T47D (cell line): ENCODE measurements at places on chromosomes 2 and 18.
A peak's percentile ranks its signal among the peaks of the same experiment; 100 is the strongest.

DNA sequence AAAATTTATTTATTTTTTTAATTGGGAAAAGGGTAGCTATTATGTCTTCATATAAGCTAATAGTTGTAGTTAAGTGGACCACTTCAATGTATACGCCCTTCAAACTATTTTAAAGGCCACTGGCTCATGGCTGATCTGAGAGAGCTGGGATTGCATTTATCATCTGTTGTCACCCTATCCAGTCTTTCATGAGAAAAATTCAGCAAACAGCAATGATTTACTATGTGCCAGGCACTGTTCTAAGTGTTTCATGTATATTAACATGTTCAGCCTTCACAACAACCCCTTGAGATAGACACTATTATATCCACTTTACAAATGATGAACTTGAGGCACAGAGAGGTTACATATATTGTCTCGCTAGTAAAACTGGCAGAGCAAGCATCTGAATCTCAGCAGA is 66.1 kb upstream of the ZNF397 start:
- no peak for DNase-seq

DNA sequence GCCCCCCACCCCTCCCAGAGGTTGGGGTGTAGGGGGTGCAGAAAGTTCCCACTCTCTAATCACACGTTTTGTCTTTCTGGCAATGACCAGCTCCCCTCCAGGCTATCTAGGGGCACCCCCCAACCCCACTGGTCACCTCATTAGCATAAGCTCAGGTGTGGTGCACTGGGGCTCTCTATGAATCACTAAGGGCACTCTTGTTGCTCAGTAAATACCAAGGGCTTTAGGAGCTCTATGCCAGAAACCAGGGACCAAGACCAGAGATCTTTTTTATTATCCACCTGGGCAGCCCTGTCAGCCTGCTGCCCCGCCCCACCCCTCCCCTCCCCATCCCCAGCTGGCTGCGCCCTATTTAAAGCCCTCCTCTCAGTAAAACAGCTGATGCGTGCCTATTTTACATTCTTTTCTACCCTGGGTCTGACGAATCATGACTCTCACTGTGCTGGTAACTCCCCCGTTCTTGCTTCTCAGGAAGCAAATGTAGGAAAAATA is 24.3 kb downstream of the NCK2 start:
- DNase-seq: no peak

- DNase-seq: no peak
Measured at GRCh38 chr2:238974081-238974480, 126.2 kb downstream of the TWIST2 start.

DNA sequence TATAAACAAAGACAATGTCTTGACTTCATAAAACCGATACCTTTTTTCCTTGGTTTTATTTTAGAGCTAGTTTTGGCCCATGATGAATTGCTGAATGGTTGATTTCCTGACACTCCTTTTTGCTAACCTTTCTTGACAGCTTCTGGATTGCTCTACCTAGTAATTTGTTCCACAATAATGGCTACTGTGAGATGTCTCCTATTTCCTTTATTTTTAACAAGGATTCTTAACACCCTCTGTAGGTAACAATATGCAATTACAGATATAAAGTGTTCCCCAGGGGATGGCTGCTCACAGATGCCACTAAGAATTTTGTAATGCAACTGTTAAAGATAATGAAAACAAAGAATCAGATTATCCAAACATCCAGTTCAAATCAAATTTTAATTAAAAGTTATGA is 100.8 kb upstream of the ATP5MC3 start:
- peak; percentile 28 for DNase-seq

- no peak for DNase-seq
Measured at GRCh38 chr2:209321076-209321475, 102.8 kb upstream of the MAP2 start.

DNA sequence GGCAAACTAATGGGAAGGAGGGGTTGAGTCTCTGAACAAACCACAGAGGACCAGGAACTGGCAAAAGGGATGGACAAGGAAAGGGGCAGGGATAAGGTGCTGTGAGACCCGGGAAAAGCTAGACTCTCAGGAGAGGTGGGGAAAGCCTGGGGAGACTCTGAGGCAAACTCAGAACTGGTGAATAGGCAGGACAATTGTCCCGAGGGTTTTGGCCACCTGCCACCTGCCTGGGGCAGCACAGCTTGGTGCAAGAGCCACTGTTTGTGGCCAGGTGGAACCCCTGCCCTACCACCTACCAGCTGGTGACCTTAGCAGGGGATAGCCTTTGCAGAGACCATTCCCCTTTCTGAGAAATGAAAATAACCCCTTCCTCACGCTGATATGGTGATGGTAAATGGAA is 129.4 kb upstream of the ASB18 start:
- DNase-seq: no peak

DNA sequence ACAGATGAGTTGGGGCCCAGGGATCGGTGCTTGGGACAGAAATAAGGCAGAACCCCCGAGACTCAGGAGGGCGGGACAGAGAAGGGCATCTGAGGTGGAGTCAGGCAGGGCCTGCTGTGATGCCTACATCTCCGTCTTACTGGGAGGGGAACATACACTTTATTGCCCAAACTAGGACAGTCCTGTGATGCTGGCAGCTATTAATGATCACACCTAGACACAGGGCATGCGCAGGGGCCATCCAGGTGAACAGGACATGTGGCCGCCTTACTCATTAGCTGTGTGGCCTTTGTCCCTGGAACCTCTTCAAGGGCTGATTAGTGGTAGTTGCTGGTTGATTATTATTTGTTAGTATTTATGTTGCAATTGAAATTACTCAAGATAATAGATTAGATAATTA is 33.2 kb downstream of the MLPH start:
- no peak for DNase-seq

DNA sequence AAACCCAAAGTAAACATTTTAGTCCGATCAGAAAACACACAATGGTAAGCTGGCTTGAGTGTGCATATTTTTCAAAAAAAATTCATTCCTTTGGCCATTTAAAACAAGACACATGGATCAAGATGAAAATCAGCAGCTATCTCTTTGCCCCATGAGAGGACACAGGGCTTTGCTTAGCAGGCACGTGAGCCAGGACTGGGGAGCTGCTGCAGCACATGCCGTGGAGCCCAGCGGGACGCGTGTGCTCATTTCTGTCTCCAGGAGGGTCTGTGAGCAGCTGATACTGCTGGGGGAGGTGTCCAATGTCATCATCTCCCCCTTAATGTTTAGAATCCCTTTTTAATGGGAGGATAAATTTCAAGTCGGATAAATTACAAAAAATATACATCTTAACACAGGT is 49.8 kb upstream of the CNGA3 start:
- DNase-seq: no peak

DNA sequence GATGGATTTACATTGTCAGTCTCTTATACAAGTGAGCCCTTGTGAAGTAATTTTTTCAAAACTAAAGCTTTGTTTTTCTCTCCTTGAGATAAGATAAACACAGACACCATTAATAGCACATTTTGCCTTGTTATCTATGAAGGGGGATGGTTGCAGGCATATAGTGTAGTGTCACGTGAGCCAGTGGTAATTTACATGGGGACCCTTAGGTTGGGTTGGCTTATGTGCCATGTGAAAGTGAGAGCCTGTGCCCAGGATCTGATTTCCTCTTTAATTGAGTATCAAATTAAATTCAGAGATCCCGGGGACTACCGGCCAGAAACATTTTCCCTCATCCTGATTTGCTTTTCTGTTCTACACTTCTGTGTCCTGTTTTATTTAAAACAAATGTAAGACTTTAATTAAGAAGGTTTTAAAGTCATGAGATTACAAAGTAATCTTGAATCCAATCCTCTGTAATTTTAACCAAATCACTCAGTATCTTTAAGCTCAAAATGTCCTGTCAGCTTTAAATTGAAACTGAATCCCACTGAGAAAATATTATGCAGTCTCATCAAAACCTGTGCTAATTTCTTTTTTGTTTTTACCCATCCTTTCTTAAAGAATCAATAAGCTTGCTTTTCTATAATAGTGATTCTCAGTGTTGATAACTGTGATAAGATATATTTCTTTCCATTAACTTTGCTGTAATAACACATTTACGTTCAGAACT is 63.8 kb downstream of the PTPRM start:
- DNase-seq: no peak

DNA sequence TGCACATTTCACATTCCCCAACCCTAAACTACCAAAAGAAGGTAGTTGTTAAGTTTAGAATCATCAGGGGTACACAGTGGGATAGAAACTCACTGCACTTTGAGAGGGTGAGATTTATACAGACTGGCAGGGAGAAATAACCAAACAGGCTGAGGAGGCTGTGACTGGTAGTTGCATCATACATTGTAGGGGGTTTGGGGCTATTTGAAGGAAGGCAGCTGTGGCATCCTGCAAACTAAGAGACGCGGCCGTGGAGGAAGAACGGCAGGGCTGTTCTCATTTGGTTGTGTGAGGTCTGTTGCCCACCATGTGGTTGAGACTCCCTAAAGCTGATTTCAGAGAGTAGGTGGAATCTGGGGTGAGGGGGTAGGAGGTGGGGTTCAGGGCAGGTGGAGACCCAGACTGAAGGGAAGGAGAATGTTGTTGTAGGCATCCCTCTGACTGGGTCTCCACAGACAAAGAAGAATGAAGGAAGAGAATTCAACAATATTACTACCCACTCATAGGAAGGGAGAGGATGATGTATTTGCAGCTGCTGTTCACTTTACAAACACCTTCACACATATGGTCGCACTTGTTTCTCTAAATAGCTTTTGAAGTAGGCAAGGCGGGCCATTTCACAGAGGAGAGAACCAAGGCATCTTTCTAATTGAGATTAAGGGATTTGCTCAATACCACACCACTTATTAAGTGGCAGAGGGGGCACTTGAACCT is 170.9 kb upstream of the SIX2 start:
- no peak for DNase-seq

- no peak for DNase-seq
Measured at GRCh38 chr2:46651363-46652099, 172.2 kb downstream of the TMEM247 start.

DNA sequence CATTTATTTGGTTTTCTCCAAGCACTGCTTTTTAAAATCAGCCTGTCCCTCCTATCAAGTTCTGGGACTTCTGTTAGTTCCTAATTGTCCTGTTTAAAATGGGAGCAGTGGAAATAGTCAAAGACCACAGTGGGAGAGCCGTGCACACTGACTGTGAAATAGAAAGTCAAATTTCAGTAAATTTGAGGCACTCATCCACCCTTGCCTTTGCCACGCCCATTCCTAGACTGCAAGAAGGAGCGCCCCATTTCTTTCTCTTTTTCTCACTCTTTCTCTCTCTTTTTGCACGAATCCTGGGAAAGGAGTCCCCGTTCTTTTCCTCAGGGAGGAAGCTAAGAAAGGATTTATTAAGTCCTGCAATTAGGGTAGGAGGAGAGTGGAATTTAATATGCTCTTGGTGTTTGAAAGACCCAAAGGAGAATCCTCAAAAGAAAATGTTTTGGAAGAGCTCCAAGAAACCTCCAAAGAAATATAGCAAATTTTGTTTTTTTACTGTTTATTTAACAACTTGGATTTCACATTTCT is 7.5 kb downstream of the COL6A3 start:
- no peak for DNase-seq

GRCh38 chr2:221518201-221518934 is 53.7 kb downstream of the EPHA4 start:
- no peak for DNase-seq

- no peak for DNase-seq
Measured at GRCh38 chr2:204362581-204362980, 182.7 kb upstream of the PARD3B start.

DNA sequence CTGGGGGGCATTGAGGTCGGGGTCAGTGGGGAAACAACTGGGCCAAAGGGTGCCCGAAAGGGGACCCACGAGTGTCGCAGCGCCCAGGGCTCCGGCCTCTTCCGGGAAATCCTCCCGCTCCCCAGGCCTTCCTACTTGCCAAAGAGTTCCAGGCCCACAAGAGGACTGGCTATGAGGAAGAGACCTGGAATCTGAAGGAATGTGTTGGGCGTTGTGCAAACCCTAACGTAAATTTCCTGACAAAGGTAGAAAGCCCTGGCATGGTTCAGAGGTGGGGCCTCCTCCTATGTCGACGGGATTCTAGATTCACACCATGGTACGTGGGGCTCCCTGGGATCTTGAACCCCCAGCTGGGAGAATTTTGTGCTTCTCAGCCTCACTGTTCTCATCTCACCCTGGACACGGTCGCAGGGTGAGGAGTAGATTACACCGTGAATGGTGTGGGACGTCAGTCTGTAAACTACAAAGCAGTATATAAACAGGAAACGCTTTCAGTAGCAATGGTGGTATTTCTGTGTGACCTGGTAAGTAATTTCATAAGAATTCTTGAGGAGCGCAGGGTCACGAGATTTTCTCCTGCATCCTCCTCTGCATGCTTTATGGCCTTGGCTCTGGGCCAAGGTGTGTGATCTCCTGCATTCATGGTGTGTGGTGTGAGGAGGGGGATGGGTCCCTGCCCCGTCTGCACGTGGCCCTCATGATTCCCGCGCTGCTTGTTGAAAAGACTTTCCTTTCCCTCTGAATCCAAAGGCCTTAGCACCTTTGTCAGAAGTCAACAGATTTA is 868 bp downstream of the HSBP1L1 start:
- DNase-seq: peak; percentile 37

DNA sequence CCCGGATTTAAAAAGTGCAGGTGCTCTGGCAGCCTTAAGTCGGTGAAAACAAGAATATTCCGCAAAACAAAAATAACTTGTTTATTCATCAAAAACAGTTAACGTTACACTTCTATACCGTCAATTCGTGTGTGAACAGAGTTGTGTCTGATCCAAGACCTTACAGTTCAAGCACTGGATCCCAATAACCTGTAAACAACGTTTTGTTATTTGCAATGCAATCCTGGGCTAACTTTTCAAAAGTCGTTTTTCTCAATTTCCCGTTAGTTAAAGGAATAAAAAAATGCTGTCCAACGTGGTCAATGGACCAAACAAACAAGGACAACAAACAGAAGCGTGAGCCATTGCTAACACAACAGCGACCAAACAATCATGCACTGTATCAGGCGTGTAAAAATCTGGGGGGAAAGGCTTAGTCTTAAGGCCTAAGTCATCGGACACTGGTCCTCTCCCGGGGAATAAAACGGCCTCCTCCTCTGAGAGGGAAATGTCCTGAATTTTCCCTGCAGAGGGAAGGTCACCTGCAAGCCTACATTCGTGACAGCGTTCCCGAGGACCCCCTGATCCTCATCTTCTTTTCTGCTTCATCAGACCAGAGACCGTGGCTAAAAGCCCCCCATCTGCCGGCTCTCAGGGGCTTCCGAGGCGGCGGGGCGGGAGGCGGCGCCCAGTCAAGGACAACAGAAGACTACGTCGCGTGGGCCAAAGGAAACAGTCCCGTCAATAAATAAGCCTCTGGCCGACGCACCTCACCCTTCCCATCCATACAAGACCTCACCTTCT is 490 bp downstream of the NDUFS1 start:
- DNase-seq: peak; percentile 4
